ENCODE measurements at places on chromosomes 2 and 18. TPM values are rescaled to one million over a fixed set of nuclear protein-coding genes. Genes with fewer than 3 reads are reported as not detected.

DNA sequence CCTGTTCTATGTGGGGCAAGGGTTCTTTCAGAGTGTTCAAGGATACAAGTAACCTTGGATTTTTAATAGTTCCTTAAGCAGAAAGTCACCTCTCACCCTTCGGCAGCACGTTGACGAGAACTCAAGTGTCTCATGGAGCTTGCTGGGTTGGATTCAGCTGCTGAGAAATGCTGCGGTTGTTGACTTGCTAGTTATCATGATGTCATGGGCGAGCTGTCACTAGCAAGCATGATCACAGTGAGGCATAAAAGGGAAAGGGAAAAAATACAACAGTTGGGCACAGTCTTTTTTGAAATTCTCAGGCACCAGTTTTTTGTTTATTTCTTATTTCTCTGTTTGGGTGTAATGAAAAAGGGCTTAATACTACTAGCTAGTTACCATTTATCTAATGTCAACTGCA is 53.2 kb downstream of the ADCYAP1 start:
- no peaks in the 10 kb centered on the region for H3K4me1 ChIP-seq
- peaks cover 18% of the 10 kb centered on the region for H3K27me3 ChIP-seq
- H3K4me3 ChIP-seq: no peak overlapping the region
- no peak for DNase-seq
- no peaks in the 10 kb centered on the region for H3K36me3 ChIP-seq

GRCh38 chr2:47189635-47190034 is 34.5 kb upstream of the STPG4 start:
- no peaks in the 10 kb centered on the region for H3K4me1 ChIP-seq
- H3K4me3 ChIP-seq: no peak overlapping the region
- DNase-seq: no peak
- no peaks in the 10 kb centered on the region for H3K36me3 ChIP-seq
- H3K27ac ChIP-seq: no peak overlapping the region

- no peaks in the 10 kb centered on the region for H3K4me1 ChIP-seq
- no peak overlapping the region for H3K4me3 ChIP-seq
- H3K27me3 ChIP-seq: peaks cover 19% of the 10 kb centered on the region
- no peak overlapping the region for H3K27ac ChIP-seq
Observed at GRCh38 chr18:75544051-75544481, 116.6 kb upstream of the SMIM21 start.

GRCh38 chr2:128299628-128300027 is 19.0 kb downstream of the HS6ST1 start:
- no peak overlapping the region for H3K27ac ChIP-seq
- H3K4me1 ChIP-seq: no peaks in the 10 kb centered on the region
- no peaks in the 10 kb centered on the region for H3K36me3 ChIP-seq
- no peak for DNase-seq
- no peak overlapping the region for H3K4me3 ChIP-seq

Gene CRACDL
- 0.35 TPM for total RNA-seq

- peaks cover 2% of the 10 kb centered on the region for H3K27me3 ChIP-seq
- H3K27ac ChIP-seq: no peak overlapping the region
- no peak for DNase-seq
- H3K4me1 ChIP-seq: peaks cover 3% of the 10 kb centered on the region
- H3K36me3 ChIP-seq: no peaks in the 10 kb centered on the region
Observed at GRCh38 chr2:18073601-18074000, 195.1 kb downstream of the KCNS3 start.

Gene SFTPB
- not detected for total RNA-seq

DNA sequence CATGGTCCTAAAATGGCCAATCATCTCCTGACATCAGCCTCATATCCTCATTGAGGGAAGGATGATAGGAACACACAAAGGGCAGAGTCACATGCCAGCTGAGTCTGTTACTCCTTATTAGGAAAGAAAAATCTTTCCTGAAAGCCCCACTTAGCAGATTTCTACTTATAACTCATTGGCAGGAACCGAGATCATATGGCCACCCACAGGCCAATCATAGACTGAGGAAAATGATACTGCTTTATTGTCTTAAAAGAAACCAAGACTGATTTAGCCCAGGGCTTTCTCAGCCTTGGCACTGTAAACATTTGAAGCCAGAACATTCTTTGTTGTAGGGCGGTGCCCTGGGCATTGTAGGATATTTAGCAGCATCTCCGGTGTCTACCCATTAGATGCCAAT is 18.7 kb downstream of the GKN2 start:
- no peak for DNase-seq
- H3K27me3 ChIP-seq: peaks cover 50% of the 10 kb centered on the region
- no peak overlapping the region for H3K4me3 ChIP-seq
- no peaks in the 10 kb centered on the region for H3K4me1 ChIP-seq
- H3K27ac ChIP-seq: no peak overlapping the region

Gene COL4A4
- not detected for total RNA-seq

DNA sequence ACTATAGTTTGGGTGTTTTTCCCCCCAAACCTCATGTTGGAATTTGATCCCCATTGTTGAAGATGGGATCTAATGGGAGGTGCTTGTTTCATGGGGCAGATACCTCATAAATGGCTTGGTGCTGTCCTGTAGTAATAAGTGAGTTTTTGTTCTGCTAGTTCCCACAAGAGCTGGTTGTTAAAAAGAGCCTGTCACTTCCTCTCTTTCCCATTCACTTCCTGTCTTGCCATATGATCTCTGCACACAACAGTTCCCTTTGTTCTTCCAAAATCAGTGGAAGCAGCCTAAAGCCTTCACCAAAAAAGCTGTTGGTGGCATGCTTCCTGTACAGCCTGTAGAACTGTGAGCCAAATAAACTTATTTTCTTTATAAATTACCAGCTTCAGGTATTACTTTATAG is 768.2 kb upstream of the VRK2 start:
- H3K4me3 ChIP-seq: no peak overlapping the region
- H3K27me3 ChIP-seq: no peaks in the 10 kb centered on the region
- no peaks in the 10 kb centered on the region for H3K36me3 ChIP-seq

DNA sequence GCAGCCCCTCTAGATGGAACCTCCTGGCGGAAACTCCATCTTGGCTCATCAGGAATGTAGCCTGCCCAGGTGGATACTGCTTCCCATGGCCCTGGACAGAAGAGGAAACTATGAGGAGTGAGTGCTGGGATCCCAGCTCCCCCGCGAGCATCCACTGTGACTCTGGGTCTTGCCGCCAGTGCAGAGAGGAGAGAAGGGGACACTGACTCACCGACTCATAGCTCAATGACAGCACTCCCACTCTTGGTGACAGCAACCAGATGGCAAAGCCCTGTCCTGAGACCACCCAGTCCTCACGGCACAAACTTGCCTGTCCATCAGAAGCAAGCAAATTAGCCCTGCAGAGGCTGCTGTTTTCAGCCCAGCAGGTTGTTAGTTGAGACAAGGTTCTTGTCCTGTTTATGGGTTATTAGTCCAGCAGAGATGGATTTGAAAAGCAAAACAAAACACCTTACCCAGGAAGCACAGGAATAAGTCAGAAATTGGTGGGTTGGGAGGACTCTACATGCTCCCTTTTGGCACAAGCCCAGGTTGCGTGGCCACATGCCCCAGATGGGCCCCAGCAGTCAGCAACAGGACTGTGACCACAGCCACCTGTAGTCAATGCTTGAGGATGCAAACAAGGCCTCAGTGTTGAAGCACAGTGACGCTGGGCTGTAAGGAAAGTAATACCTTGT is 111.5 kb upstream of the GLI2 start:
- no peak overlapping the region for H3K4me3 ChIP-seq
- H3K27me3 ChIP-seq: no peaks in the 10 kb centered on the region
- no peak overlapping the region for H3K27ac ChIP-seq
- no peaks in the 10 kb centered on the region for H3K4me1 ChIP-seq
- no peaks in the 10 kb centered on the region for H3K36me3 ChIP-seq
- DNase-seq: no peak

Gene COLEC12
- not detected for total RNA-seq

GRCh38 chr2:196278491-196278911 is 107.1 kb upstream of the STK17B start:
- no peak overlapping the region for H3K27ac ChIP-seq
- H3K27me3 ChIP-seq: no peaks in the 10 kb centered on the region
- peaks cover 16% of the 10 kb centered on the region for H3K36me3 ChIP-seq
- H3K4me3 ChIP-seq: no peak overlapping the region
- no peak for DNase-seq

DNA sequence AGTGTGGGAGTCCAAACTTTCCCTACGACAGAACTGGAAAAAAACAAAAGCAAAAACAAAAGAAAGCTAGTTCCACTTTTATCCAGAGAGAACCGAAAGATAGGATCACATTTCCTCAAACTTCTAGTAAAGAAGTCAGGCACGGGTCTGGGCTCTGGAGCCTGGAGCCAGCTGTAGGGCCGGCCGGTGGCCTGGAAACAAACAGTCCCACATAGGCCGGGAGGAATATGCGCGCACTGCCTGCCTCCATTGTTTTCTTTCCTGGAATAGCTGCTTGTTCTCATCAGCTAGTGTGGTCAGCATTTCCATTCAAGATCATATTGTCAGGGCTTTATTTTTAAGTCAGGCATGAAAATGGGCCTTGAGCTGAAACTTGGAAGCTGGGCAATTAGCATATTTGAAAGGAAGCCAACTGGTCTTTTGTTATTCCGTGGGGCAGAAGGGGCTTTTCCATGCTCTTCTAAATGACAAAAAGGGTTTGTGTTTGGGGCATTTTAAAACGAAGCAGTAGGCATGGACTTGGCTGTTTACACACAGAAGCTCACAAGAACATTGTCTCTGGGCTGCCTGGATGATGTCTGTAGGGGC is 58.7 kb upstream of the RFX8 start:
- H3K27ac ChIP-seq: no peak overlapping the region
- DNase-seq: no peak
- no peaks in the 10 kb centered on the region for H3K36me3 ChIP-seq
- no peak overlapping the region for H3K4me3 ChIP-seq
- no peaks in the 10 kb centered on the region for H3K4me1 ChIP-seq
- H3K27me3 ChIP-seq: peaks cover 5% of the 10 kb centered on the region

DNA sequence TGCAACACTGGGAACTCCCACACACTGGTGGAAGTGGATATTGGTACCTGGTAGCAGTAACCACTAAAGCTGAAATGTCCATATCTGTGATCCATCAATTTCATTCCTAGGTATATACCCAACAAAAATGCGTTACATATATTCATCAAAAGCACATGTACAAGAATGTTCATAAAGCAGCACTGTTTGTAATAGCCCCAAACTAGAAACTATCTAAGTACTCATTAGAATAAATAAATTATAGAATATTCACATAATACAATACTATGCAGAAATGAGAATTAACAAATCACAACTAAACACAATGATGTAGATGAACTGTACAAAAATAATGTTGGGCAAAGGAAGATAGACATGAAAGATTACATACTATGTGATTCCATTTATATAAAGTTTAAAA is 11.1 kb upstream of the TLK1 start:
- no peak overlapping the region for H3K27ac ChIP-seq
- H3K4me1 ChIP-seq: peaks cover 8% of the 10 kb centered on the region
- no peak for DNase-seq
- H3K36me3 ChIP-seq: peaks cover 6% of the 10 kb centered on the region
- no peaks in the 10 kb centered on the region for H3K27me3 ChIP-seq
- no peak overlapping the region for H3K4me3 ChIP-seq

DNA sequence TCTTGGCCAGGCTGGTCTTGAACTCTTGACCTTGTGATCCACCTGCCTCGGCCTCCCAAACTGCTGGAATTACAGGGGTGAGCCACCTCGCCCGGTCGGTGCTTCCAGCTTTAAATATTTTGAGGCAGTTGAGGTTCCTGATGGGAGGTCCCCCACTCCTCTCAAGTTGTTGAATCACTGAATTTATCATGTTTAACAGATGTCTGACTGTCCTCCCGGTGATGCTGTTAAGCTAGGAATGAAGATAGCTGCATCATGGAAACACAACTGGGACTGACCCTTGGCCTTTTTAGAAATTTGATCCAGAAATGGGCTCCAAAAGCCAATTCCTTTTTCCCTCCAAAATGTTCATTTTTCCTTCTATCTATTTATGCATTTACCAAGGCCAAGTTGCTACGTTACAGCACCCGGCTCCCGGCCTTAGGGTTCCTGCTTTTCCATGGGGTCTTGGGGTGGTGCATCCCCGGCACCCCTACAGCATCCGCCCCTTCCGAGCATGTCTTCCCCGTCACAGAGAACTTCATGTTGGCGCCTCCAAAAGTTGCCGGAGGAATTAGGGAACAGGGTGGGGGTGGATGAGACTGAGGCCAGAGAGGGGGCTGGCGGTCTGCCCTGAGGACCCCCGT is 43.9 kb downstream of the PAX8 start:
- DNase-seq: no peak
- H3K27me3 ChIP-seq: peaks cover 2% of the 10 kb centered on the region
- H3K36me3 ChIP-seq: peaks cover 21% of the 10 kb centered on the region
- peak overlapping the region; percentile 93 for H3K27ac ChIP-seq

DNA sequence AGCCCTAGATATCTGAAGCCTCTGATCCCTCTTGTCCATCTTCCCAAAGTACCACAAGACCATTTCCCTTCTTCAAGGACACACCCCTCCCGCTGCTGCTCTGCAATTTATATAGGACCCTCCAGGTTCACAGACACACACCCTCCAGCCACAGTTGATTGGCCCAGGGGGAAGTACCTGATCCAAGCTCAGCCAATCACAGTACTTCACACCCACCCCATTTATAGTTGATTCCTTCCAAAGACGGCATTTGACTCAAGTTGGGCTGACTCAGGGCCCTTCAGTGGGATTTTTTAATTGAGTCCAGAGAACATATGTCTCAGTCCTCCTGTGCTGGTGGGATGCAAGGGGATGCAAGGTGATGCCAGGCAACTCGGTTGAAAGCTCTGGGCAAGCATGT is 59.2 kb downstream of the GYPC start:
- no peaks in the 10 kb centered on the region for H3K27me3 ChIP-seq
- H3K4me1 ChIP-seq: no peaks in the 10 kb centered on the region
- H3K4me3 ChIP-seq: no peak overlapping the region
- DNase-seq: peak; percentile 25
- H3K27ac ChIP-seq: no peak overlapping the region

- no peak for DNase-seq
- no peaks in the 10 kb centered on the region for H3K4me1 ChIP-seq
- no peaks in the 10 kb centered on the region for H3K36me3 ChIP-seq
- no peak within 1 kb of the TSS for H3K4me3 ChIP-seq
Observed at GRCh38 chr2:108377815-108378630, at the start of gene SULT1C4. TSS of gene SULT1C4 (plus strand) at chr2:108377954. CDS start at chr2:108378338, 384 bp downstream.

Gene CFC1
- total RNA-seq: not detected

Gene DPP10
- not detected for total RNA-seq

GRCh38 chr2:36359067-36359466 is 3.5 kb downstream of the CRIM1 start:
- H3K4me1 ChIP-seq: peaks cover 24% of the 10 kb centered on the region
- H3K27ac ChIP-seq: no peak overlapping the region
- DNase-seq: no peak
- peaks cover 46% of the 10 kb centered on the region for H3K27me3 ChIP-seq
- no peaks in the 10 kb centered on the region for H3K36me3 ChIP-seq

Gene DQX1
- 0.38 TPM for total RNA-seq

- peaks cover 29% of the 10 kb centered on the region for H3K4me1 ChIP-seq
- H3K27me3 ChIP-seq: no peaks in the 10 kb centered on the region
- H3K36me3 ChIP-seq: no peaks in the 10 kb centered on the region
- peak; percentile 81 for DNase-seq
- peak overlapping the region; percentile 28 for H3K4me3 ChIP-seq
- peak overlapping the region; percentile 82 for H3K27ac ChIP-seq
Observed at GRCh38 chr2:28348149-28348567, 44.5 kb upstream of the FOSL2 start.

Gene TMEM37
- not detected for total RNA-seq
